ENCODE measurements at places on chromosomes 7 and 10.
A peak's percentile ranks its signal among the peaks of the same experiment; 100 is the strongest.

DNA sequence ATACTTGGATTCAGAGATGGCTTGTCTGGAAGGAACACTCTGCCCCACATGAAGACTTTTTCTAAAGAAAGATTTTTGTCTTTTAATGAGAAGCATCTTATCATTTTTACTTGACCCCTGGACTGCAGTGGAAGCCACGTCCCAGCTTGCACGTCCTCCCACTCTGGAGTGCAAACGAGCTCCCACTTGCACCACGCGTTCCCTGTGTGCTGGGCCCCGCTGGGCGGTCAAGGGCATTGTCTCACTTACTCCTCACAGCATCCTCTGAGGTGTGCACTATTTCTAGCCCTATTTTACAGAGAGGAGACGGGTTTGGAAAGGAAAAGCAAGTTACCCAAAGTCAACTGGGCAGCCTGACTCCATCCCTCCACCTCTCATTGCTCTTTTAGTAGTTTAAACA is 175.2 kb downstream of the HIBADH start:
- DNase-seq, result no peak

- no peak for DNase-seq
These were observed 869.8 kb downstream of the LRMDA start for GRCh38 chr10:76301211-76301610.

DNA sequence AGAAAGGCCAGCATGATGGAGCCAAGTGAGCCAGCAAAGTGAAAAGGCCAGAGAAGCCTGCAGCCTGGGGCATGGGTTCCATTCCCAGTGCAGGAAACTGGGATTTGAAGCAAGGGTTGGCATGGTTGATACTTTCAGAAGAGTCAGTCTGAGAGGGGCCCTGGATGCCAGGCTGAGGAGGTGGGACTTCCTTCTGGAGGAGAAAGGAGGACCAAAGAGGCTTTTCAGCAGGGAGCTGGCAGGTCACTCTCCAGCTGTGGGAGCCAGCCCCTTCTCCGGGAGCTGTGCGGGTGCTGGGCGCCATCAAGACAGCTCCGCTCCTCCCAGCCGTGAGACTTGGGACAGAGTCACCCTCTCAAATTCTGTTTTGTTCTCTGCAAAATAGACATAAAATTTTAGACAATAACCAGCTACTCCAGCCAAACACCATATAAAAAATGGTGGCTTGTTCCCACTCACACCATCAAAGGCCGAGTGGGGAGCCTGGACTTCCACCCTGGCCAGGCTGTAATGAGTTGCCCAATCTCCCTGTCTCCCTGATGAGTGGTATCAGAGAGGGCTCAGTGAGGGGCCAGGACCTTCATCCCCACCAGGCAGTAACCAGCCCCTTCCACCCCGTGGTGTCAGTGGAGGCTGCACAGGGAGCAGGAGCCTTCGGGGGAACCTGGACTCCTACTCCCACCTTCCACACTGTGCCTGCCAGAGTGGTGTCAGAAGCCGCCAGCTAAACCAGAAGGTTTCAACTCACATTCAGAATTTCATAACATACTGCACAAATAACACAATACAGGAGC is 133.6 kb upstream of the RET start:
- no peak for DNase-seq

- no peak for DNase-seq
These were observed 416.7 kb downstream of the TFEC start for GRCh38 chr7:115613836-115614235.

GRCh38 chr10:85791818-85792532 is 574.6 kb downstream of the GRID1 start:
- no peak for DNase-seq

DNA sequence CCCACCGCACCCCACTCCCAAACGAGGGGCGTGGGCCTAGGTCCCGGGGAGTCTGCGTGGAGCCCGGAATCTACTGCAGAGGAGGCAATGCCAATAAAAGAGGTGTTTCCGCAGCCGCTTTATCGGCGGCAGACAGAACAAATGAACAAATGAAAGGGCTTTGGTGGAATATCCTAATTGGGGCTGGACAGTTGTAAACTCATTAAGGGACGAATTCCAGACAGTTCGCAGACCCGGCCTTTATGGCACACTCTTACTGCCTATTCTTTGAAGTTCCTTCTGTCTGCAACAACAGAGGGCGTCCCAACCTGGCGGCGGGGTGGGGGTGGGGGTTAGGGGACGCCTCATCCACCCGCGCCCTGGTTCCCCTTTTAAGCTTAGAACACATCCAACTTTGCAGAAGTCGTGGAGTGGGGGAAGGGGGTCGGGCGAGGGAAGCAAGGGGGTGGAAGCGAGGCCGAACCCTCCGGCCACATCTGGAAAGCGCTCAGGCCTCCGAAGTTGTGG is 4.1 kb downstream of the HOXA9 start:
- no peak for DNase-seq

GRCh38 chr10:74086317-74086716 is 64.3 kb downstream of the AP3M1 start:
- no peak for DNase-seq

DNA sequence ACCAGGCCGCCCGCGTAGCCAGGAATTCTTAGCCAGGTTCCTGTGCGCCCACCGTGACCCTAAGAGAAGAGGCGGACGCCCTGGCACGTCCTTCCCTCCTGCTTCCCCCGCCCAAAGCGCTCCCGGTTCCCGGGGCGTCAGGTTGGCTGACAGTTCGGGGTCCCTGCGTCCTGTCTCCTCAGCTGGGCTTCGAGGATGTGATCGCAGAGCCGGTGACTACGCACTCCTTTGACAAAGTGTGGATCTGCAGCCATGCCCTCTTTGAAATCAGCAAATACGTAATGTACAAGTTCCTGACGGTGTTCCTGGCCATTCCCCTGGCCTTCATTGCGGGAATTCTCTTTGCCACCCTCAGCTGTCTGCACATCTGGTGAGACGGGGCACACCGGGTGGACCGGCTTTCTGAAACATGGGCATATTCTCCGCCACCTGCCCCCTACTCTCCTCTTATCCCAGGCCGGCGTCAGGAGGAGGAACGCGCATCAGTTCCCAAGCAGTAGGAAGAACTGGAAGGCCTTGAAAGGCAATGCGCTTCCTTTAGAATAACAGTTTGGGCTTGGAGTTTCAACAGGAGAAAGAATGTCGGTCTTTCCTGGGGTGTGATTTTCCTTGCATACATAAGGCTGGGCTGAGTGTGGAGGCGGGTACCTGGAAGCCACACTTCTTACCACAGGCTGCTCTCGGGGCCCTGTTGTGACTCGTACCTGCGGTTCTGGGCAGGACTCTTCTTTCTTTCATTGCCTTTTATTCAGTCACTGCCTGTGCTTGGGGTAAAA is 728 bp downstream of the CAV2 start:
- DNase-seq, result peak; percentile 30

GRCh38 chr7:44845451-44845850 is 2.4 kb downstream of the H2AZ2 start:
- no peak for DNase-seq

DNA sequence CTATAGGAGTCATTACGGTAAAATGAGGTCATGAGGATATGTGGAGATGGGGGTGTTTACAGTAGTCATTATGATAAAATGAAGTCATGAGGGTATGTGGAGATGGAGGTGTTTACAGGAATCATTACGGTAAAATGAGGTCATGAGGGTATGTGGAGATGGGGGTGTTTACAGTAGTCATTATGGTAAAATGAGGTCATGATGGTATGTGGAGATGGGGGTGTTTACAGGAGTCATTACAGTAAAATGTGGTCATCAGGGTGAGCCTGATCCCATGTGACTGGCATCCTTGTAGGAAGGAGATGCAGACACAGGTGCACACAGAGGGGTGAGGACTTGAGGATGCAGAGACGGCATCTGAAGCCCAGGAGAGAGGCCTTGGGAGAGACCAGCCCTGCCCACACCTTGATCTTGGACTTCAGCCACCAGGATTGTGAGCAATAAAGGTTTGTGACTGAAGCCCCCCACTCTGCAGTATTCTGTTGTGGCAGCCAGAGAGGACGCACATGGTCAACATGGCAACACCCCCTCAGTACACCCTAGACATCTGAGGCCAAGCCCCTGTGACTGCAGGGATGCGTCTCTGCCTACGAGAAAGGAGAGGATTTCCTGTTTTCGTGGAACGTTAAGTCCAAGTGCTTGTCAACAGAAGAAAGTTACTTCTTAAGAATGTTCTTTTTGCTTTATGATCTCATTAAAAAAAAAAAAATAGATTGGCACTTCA is 544.4 kb downstream of the DNAJB6 start:
- DNase-seq, result no peak

DNA sequence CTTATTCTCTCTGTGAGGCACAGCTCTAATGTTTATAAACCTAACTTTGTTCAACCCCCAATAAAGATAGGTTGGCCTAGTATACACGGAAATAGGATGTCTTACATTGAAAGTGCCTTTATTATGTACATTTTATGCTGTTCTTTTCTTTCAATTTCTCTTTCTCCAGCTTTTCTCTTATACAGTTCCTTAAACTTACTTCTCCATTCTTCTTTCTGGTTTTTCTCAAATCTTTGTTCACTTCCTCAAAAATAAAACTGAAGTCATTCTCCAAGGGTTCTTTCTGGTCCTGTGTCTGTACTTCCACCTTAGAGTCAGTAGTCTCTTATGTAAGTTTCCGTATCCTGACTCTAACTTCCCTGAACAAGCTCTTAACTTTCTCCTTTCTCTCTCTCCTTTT is 29.2 kb upstream of the NAMPT start:
- DNase-seq, result no peak

DNA sequence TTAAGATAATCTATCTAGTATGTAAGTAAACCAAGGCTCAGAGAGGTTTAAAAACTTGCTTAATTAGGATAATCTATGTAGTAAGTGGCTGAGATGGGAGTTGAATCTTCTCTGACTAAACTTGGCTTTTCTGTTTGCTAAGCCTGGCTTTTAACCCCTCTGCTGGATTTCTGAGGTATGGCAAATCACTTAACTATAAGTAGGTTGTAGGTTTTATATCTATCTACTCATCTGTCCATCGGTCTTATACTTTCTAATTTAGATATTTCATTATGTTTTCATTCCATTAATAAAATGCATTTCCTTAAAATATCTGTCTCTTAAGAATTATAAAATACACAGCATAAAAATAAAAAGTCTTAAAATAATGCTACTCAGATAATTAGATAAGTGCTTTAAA is 59.4 kb downstream of the ST7 start:
- DNase-seq, result no peak

DNA sequence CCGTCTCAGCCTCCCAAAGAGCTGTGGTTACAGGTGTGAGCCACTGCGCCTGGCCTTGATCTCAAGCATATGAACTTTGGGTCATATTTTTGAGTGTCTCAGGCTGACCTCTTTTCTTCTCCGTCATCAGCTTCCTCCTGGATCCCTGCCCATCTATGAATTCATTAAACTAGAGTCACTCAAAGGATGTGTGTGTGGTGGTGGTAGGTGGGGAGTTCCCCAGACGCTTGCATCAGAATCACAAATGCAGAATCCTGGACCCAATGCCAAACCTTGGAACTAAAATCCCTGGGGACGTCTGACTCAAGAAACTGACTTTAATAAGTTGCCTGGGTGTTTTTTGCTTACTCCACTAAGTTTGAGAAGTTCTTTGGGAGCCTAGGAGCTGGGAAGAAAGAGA is 6.7 kb upstream of the CREB5 start:
- no peak for DNase-seq

GRCh38 chr10:73875139-73875475 is 752 bp upstream of the CAMK2G start:
- peak; percentile 35 for DNase-seq

GRCh38 chr10:77159538-77160110 is 478.0 kb downstream of the KCNMA1 start:
- DNase-seq, result no peak

DNA sequence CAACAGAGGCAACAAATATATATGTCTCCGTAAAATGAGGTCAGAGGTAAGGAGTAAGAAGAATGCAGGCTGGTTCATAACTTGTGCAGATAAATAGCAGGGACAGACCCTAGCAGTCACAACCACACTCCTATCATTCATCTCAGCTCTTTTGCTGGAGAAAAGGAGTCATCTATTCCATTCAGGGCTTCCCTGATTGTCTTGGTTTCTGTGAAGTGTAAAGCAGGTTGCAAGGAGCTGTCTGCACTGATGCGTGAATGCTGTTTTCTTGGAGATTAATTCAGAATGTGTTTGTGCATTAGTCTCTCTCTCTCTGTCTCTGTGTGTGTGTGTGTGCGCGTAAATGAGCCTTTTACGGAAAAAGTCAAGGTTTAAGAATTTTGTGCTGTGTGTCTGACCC is 643.3 kb upstream of the SORCS1 start:
- DNase-seq, result no peak

GRCh38 chr10:18545621-18546305 is 105.6 kb downstream of the NSUN6 start:
- no peak for DNase-seq

GRCh38 chr7:24936121-24936824 is 43.7 kb downstream of the OSBPL3 start:
- DNase-seq, result no peak

DNA sequence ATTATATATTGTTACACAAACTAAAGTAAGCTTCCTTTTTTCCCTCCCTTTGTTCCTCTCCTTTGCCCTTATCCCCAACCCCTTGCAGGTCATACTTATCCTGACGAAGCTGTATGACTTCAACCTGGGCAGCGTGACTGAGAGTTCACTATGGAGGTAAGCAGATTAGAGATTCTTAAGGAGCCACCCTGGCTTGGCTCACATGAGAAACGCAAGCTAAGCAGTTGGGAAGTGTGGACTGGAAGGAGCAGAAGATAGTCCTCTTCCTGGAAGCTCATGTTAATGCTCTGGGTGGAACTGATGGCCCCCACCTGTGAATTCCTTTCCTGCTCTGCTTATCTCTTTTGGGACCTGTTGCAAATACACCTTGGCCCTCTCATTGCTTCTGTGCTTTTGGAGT is 201.6 kb downstream of the SORCS3 start:
- DNase-seq, result no peak

- DNase-seq, result no peak
These were observed 180.7 kb upstream of the KAT6B start for GRCh38 chr10:74645692-74646091.

DNA sequence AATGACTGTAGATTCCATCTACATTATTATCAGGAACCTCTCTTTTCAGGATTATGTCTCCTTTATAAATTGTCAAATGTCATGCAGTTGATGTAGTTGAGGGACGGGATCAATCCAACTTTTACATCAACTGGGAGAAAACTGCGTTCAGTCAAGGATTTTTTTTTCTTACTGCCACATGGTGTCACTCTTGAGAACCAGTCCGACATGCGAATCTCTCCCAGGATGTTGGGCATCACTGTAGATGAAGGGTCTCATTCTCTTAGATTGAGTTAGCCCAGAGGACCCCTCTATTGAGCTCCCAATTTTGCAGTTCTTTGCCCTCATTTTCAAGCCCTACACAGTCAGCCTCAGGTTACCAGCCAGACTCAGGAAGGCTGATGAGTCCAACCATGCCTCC is 120.3 kb upstream of the PTPRZ1 start:
- DNase-seq, result no peak

- no peak for DNase-seq
These were observed 6.0 kb upstream of the GNA12 start for GRCh38 chr7:2849941-2850766.

DNA sequence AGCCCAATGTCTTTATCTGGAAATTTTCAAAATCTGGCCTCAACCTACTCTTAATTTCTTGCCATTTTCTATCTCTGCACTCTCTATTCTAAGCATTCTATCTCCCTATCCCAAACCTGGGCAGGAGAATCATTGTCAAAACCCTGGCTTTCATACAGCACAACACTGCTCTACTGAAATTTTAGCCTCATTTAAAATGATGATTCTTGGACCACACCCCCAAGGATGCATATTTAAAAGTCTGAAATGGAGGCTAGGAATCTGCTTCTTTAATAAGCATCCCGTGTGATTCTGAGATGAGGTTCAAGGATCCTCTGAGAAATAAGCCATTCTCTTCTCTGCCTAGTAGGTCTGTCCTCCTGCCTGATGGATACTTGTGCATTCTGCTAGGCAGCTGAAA is 50.8 kb upstream of the EGR2 start:
- DNase-seq, result no peak

Measured in T-helper 2 cell treated with Interferon-gamma antibody and Interleukin-4, amounts not matched to agents 5 μg/mL and 100 μg/mL, for 36 hours (primary cell).